ENCODE measurements at places on chromosomes 2 and 18.

DNA sequence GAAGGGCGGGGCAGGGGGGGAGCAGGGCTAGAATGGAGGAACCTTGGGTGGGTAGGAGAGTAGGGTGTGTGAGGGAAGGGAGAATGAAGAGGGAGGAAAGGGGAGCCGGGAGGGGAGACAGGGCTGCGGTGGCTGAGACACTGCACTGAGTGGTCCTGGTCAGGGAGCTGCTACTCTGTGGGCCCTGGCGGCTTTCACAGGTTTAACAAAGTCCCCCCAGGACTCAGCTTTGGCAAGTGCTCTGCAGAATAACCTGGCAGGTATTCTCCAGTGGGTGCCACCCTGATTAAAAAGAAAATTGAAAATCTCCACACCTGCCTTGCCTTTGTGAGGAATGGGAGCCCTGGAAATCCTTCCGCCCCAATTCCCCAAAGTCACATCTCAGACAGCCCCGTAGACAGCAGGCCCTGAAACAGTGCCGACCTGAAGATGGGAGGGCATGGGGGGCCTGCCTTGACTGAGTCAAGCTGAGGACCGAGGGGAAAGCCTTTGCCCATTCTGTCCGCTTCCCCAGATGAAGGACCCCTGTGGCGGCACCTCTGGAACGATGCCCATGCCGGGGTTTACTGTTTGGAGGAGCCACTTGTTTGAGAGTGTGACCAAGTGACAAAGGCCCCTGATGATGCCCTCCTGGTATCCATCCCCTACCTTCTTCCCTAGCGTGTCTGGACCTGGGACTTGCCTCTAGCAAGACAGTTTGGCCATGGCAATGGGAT lies 43.6 kb upstream of the OTOS start:
- no peak for DNase-seq

DNA sequence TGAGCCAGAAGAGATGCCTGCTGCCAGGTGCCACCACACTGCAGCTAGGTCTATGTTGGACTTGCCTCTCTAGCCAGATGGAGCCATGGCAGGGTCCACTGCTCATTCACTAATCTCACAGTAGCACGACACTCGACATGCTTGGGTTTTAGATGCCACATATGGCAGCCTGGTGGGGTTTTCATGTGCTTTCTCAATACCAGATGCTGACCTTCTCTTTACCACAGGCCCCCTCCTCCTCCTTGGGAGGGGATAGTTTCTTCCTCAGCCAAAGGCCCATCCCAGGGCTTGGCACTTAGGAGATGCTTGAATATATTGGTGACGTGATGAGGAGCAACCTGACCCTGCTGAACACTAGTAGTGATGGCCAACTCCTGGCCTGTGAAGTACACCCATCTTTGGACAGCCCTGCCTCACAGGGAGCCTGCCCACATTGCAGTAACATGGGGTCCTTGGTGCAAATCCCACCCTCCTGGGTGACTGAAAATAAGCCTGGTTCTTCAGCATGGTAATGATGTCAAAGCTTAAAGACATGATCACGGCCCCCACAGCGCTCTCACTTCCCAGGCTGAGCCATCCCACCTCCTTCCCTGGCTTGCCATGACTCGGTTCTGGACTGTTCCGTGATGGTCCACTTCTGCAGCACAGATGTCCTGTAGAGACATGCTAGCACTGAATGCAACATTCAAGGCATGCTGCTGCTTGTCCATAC lies 227.5 kb downstream of the SH3RF3 start:
- no peak for DNase-seq

GRCh38 chr2:172991031-172991430 lies 84.6 kb upstream of the MAP3K20 start:
- DNase-seq, result no peak

DNA sequence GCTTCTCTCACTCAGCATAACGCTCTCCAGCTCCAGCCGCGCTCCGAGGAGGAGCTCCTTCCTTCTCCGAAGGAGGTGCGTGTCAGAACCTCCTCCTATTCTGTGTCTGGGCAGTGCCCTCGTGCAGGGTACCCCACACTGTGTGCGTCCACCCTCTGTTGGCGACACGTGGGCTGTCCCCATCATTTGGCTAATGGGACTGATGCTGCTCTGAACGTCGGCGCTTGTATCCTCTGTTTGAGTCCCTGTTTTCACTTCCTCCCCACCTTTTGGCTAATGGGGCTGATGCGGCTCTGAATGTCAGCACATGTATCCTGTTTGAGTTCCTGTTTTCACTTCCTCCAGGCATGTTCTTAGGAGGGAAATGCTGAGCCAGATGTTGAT lies 22.2 kb downstream of the KCNG2 start:
- DNase-seq, result no peak

GRCh38 chr2:216596980-216597509 lies 36.2 kb upstream of the IGFBP2 start:
- no peak for DNase-seq

DNA sequence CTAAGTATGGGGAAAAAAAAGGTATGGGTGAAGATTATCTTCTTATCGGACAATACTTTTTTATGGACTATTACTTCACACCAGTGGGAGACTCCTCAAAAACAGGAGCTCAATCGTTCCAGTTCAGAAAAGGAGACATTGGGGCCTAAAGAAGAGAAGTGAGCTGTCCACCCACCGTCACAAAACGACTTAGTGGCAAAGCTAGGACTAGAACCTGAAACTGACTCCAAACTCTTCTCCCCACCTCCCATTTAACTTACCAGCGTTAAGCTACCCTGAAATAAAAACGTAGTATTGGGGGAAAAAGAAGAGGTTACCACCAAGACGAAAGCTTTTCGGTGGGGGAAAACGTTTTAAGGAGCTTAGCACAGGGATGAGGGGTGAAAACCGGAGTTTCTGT lies 503 bp downstream of the GTF3C3 start:
- DNase-seq, result no peak

DNA sequence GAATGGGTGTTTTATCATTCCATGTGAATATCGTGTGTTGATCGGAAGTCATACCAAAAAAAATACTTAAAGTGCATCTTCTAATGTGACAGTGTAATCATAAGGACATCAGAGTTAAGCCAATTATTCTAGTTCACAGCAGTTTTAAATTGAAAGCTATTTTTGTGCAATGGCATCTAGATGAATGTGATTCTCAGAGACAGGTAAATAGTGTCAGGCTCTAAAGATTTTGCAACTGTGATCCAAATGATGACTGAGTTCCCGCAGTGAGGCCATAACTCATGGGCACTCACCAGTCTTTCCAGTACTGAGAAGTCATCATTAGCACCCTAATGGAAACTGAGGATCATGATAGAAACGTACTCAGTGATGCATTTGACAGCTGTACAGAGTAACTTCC lies 542.6 kb downstream of the PARD3B start:
- DNase-seq, result no peak

- DNase-seq, result peak; percentile 59
Observed at GRCh38 chr2:130873700-130874346, 37.1 kb downstream of the ARHGEF4 start.

DNA sequence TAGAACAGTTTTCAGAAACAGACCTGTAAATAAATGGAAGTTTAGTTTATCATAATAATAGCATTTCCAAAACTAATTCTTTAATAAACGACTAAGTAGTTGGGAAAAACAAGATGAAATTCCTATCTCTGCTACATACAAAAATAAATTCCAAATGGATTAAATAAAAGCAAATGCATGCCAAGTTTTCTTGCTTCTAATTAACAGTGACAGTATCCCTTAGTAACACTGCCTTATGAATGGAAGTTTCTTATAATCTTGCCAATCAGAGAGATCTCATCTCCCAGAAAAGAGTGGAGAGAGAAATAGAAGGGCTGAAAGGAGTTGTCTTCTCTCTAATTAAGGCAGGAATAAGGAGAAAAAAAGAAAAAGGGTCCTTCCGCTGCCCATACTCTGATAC lies 133.9 kb downstream of the GFPT1 start:
- no peak for DNase-seq

- DNase-seq, result no peak
Observed at GRCh38 chr18:22032392-22032961, 136.9 kb upstream of the GATA6 start.

DNA sequence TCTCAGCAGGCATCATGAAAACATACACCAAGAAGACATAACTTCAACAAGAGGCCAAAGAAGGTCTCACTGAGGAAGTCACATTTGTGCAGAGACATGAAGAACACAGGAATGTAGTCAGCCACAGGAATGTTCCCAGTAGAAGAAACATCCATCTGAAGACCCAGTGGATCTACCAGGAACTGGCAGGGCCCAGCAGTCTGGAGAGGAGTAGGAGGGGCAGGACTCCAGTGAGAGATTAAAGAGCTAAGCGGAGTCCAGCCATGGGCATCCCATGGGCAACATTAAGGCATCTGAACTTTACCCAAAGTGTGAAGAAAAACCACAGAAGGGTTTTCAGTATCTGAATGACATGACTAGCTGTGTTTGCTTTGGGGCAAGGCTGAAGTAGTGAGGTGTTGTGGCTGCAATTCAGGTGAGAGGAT lies 103.1 kb downstream of the UPP2 start:
- no peak for DNase-seq

GRCh38 chr18:13910986-13911385 lies 4.3 kb downstream of the MC2R start:
- no peak for DNase-seq

DNA sequence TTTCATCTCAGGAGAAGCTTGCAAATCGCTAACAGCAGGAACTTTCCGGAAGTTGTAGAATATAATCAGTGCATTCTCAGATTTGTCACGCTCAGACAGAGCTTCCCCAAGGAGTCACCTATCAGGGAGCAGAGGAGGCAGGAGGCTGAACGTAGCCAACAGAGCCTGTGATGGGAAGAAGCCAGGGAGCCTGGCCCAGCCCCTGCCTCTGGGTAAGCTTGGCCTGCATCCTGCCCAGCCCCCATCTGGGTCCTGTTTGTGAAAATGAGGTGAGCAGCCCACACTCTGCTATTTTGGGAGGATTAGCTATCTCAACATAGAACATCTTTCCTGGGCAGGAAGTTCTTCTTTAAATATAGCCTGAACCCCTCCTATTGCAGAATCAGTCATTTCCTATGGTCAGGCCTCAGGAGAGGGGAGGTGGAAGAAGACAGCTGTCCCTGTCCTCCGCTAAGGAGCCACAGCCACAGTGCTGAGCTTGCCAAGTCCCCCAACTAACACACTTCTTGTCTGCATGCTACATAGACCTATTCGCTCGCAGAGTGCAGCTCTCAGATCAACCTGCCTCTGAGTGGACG lies 19.2 kb upstream of the PKDCC start:
- no peak for DNase-seq

GRCh38 chr18:36328385-36328858 lies 30.9 kb downstream of the FHOD3 start:
- DNase-seq, result no peak

GRCh38 chr2:111930875-111931274 lies 32.5 kb downstream of the MERTK start:
- no peak for DNase-seq

GRCh38 chr18:28669165-28669564 lies 492.2 kb upstream of the CDH2 start:
- no peak for DNase-seq

DNA sequence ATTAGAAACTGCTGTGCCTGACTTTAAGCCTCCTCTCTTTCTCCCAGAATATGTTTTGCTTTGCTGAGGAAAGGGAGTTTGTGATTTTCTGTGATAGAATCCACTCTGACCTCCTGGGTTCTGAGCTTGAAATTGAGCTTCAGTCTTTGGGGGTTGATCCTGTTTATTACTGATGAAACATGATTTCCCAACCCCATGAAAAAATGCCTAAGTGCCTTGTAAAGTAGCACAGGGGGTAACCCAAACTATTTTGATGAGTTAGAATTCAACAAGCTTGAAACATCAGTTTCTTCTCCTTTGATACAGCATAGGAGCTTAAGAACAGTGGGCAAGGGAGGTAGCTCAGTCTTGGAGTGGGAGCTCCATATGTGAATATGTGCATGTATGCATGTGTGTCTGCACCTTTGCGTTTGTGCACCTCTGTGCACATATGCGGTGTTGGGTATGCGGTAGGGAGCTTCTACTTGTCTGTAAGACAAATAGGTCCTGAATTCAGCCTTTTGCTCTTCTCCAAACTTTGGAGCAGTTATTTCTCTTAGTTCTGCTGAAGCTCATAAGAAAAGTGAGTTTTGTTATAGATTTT lies 364.6 kb downstream of the OSR1 start:
- DNase-seq, result no peak

DNA sequence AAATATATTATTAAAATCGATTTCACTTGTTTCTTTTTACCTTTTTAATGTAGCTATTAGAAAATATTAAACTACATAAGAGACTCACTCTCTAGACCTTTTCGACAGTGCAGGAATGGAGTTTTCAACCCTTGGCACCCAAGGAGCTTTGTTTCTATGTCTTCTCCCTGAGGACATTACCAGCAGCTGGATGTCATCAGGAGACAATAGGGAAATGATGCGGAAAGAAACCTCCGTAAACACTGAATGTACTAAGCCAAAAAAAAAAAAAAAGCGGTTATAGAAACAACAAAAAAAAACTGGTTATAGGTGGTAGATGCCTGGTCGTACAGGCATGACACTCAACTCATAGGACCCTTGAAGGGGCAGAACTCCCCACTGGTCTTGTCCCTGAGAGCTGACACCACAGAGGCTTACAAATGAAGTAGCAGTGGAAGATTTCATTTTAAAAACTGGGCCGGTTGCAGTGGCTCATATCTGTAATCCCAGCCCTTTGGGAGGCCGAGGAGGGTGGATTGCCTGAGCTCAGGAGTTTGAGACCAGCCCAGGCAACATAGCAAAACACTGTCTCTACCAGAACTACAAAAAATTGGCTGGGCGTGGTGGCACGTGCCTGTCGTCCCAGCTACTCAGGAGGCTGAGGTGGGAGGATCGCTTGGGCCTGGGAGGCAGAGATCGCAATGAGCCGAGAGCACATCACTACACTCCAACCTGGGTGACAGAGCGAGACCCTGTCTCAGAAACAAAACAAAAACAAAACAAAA lies 23.8 kb downstream of the THAP4 start:
- no peak for DNase-seq

DNA sequence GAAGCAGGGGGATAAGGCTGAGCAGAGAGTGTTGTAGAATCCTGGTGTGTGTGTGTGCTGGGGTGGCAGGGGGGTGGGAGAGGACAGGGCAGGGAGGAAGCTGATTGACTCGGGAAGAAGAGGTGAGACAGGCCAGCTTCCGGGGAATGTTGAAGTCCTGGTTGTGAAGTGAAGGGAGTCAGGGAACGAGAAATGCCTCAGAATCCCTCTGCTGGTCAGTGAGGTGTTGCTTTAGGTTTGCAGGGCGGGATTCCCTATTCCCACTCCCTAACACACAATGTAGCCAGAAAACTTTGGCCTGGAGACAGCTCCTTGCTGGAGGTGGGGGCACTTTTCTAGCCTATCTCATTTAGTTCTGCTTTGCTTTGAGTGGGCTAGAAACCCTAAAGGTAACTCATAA lies 265.1 kb downstream of the HAUS1 start:
- no peak for DNase-seq

Measured in stimulated activated CD8-positive, alpha-beta memory T cell treated with anti-CD3 and anti-CD28 coated beads, Interleukin-7, amount 100 ng/mL, for 1 hour (primary cell).